ENCODE measurements at places on chromosomes 12 and 14.

DNA sequence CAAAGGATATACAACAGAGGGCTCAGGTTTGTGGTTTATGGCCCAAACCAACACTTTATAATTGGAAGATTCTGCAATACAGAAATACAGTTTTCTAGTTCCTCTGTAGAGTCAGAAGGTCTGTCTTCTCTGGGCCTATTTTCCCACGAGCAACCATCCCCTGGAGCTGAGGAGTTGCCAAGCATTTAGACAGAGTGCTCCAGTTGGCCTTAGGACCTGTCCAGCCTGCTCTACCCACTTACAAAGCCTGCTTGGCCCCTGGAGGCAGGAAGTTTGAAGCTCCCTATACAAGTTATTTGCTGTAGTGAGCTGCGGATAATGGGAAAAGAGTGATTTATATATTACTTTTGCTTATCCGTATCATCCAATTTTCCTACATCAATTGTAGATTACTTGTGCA lies 60.8 kb upstream of the HSPB8 start:
- no peak for DNase-seq

DNA sequence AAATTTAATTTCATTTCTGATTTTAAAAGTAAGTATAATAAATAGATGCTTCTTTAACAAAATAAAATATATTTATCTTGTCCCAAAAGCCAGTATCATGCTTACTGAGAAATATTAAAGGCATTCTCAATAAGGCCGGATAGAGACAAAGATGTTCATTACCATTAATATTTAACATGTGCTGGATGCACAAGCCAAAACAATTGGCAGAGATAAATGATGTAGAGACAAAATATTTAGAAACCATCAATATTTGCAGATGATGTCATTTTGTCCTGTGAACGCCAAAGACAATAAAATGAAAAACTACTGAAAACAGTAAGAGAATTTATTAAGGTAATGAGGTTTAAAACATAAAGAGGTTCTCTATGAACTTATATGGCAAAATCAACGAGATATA lies 313.5 kb downstream of the ITPR2 start:
- DNase-seq, result no peak

DNA sequence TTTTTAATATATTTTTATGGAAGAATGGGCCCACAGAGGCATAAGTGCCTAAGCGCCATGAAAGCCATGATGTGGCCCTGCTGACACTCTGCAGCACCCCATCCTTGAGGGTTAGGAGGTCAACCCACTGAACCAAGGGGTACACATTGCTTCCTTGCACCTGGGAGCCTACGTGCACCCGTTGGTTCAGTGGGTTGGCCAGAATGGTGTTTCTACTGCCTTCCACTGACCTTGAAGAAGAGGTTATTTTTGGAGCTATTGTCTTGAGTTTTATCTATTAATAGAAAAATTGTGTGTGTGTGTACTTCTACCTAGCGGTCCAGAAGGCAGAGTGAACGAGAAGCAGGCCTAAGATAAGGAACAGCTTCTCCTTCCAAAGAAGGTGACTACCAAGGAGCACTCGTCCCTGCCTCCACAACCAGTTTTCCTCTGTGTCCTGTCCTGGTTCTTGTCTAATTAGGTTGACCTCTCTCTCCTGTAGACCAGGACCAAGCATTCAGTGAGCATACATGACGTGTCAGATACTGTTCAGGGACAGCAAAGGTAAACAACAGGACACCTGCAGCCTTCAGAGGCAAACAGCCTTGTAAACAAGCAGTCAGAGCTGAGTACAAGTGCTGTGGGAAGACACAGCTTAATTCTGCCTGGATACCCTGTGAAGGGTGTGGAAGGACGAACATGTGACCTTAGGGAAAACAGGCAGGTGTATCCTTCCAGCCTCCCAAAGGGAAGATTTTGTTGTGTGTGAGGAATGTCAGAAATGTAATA lies 30.4 kb upstream of the PLEK2 start:
- DNase-seq, result no peak

- DNase-seq, result no peak
Measured at GRCh38 chr12:77493302-77494168, 337.2 kb upstream of the NAV3 start.

- DNase-seq, result no peak
Measured at GRCh38 chr12:85130646-85131045, 94.5 kb downstream of the LRRIQ1 start.

DNA sequence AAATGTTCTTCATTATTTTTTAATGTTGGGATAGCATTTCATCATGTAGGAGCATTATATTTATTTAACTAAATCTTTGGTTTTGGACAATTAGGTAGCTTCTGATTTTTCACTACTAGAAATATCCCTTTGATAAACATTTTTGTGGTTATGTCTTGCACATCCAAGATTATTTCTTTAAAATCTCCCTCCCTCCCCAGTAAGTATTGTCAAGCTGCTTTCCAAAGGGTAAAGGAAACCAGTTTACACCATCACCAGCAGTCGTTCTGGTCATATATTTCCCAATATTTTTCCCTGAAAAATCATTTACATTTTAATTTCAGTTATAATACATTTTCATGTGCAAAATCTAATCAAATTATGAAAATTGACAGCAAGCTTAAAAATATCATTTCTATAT lies 11.1 kb downstream of the CD69 start:
- no peak for DNase-seq

GRCh38 chr14:92448786-92449185 lies 64.8 kb upstream of the RIN3 start:
- DNase-seq, result no peak

- DNase-seq, result peak; percentile 75
Measured at GRCh38 chr12:4604684-4605193, 42.7 kb downstream of the DYRK4 start.

DNA sequence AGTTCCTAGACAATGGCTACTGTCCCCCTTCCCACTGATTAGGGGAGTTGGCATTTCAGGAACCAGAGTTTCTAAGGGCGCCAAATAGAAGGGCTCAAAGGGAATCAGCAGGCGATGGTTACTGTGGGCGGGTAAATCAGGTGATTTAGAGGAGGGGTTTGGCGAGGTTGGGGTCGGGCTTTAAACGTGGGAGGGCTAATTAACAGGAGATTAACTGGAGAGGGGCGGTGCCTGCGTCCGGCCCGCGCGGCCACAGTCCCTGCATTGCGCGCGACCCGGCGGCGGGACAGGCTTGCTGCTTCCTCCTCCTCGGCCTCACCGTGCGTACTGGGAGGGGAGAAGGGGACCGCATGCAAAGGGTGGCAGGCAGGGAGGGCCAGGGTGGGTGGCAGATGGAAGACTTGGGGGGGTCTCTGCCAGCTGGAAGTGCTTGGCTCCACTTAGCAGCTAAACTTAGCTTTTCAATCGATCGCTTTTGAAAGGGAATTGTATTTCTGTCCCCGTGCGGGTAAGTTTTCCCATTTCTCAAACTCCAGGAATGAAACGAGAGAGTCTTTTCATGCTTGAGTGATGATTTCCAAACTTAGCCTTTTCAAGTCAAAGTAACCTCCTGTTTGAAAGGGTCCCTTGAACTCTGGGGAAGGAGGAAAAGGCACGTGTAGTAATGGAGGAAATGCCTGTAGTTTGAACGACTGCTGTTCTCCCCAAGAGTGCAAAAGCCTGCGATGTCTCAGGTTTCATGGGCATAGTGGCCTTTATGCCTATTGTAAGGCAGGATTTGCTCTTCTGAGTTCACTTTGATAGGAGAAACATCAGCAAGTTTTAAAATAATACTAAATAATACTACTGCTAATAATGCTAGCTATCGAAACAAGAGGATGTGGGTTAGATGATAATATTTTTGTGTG lies at the start of gene MGST1:
TSS of gene MGST1 (plus strand) at position 255 of the 908 bp plus-strand sequence. CDS start 6,608 bp downstream, outside the sequence.
- DNase-seq, result no peak

GRCh38 chr12:117774941-117775775 lies 193.6 kb downstream of the KSR2 start:
- DNase-seq, result no peak

DNA sequence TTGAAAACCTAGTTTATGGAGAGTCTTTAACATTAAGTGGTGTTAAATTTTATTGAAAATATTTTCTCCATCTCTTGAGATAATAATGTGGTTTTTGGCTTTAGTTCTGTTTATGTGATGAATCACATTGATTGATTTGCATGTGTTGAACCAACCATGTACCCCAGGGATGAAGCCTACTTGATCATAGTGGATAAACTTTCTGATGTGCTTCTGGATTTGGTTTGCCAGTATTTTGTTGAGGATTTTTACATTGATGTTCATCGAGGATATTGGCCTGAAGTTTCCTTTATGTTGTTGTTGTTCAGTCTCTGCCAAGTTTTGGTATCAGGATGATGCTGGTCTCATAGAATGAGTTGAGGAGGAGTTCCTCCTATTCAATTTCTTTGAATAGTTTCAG lies 222.6 kb downstream of the ADAMTS20 start:
- no peak for DNase-seq

DNA sequence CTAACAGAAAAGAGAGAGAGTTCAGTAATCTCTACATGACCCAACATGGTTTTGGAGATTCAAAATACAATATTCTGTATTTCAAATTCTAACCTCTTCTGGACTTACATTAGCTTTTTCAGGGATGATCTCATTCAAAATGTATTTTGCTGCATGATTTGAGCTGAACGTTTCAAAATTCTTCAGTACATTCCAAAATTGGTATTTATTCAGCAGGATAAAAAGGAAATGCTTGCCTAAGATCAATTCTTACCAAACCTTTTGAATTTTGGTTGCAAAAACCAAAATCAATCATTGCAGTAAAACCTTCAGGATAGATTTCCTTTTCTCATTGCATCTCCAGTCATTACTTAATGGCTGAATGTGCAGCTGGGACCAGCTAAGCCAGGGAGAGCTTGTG lies 1761.3 kb upstream of the SEL1L start:
- DNase-seq, result no peak

DNA sequence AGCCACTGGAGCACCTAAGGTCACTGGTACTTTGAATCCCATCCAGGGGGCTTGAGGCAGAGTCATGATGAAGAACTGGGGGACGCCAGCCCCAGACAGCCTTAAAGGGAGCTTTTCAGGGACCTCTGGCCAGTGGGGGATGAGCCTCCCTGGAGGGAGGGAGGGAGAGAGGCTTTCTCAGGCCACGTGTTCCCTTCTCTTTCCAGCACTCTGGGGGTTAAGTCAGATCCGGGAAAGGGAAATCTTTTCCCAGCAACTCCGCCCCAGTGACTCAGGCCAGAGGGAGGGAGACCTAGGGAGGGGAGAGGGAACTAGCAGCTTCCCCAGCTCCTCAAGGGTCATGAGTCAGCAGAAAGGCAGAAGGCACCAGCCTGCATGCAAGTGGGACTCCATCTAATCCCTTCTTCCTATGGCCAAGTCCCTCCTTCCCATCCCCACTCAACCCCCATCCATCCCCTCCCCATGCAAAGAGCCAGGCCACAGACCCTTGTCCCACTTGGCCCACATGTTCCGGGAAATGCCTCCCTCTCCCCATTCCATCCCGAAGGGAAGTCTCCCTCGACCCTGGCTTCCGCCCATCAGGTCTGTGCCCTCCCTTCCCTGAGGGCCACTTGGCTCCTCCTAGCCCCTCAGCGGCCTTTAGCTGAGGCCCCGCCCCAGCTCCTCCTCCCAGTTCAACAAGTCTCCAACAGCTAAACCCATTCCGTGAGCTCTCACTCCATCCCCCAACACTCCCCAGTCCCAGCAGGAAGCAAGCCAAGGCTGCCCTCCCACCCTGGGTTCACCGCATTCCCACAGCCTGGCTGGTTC lies 5.6 kb downstream of the TNFRSF1A start:
- DNase-seq, result peak; percentile 40

GRCh38 chr12:130526813-130527212 lies 189.1 kb downstream of the PIWIL1 start:
- no peak for DNase-seq

GRCh38 chr12:106245767-106246166 lies 2.1 kb downstream of the CKAP4 start:
- DNase-seq, result no peak

DNA sequence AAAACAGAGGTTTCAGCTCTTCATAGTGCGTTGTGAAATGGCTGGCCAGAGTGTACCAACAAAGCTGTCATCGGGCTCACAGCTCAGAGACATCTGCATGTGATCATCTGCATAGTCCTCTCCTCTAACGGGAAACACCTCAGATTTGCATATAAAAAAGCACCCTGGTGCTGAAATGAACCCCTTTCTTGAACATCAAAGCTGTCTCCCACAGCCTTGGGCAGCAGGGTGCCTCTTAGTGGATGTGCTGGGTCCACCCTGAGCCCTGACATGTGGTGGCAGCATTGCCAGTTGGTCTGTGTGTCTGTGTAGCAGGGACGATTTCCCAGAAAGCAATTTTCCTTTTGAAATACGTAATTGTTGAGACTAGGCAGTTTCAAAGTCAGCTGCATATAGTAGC lies 14.3 kb upstream of the PAPLN start:
- no peak for DNase-seq

DNA sequence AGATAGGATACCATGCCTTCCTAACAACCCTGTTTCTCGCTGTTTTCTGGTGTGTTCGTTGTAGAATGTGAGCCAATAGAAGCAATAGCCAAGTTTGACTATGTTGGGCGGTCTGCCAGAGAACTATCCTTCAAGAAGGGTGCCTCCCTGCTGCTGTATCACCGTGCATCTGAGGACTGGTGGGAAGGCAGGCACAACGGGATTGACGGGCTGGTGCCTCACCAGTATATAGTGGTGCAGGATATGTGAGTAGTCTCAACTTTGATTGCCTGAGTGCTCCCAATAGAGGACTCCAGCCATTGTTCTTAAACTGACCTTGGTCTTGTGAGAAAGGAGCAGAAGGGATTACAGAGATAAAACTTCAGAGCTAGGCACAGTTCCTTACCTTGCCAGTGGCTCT lies 96.2 kb downstream of the KICS2 start:
- DNase-seq, result no peak

GRCh38 chr14:39266525-39266870 lies 32.8 kb downstream of the MIA2 start:
- no peak for DNase-seq

DNA sequence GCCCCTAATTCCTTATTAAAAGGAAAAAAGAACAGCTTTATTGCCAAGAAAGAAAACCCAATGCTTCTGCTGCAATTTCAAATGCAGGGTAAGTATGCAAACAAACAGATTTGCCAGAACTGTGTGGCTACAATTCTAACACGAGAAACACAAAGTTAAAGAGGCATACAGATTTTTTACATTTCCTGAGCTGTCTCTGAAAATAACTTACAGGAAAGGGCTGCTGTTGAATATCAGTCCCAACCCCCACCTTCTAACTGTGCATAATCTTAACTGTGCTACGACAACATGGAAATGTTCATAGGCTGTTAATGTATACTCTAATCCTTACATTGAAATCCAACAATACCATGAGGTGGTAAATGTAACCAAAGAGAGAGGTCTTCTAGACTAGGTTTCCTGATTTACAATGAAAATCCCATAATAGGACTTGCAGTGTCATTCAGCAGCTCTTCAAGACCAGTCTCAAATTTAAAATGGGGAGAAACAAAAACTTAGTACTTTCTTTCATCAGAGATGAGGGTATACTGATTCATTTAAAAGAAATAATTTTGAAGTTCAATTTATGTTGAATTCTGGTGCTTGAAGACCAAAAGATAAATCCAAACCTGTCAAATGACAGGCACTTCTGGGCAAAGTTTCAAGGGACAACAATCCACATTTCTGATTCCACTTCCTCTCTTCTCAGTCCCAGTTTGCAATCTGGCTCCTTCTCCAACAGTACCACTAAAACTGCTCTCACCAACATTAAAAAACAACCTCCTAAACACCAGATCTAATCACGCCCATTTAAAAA lies 14.4 kb downstream of the FGD6 start:
- DNase-seq, result no peak

- DNase-seq, result no peak
Measured at GRCh38 chr12:130976171-130976720, 22.5 kb downstream of the ADGRD1 start.
